Activated T-cell treated with anti-CD3 and anti-CD28 coated beads, Interleukin-2, amount 50 U/mL, for 48 hours (primary cell): ENCODE measurements at places on chromosomes 11 and 22.

GRCh38 chr11:112968941-112969713, 7.9 kb downstream of the NCAM1 start:
- DNase-seq = no peak

DNA sequence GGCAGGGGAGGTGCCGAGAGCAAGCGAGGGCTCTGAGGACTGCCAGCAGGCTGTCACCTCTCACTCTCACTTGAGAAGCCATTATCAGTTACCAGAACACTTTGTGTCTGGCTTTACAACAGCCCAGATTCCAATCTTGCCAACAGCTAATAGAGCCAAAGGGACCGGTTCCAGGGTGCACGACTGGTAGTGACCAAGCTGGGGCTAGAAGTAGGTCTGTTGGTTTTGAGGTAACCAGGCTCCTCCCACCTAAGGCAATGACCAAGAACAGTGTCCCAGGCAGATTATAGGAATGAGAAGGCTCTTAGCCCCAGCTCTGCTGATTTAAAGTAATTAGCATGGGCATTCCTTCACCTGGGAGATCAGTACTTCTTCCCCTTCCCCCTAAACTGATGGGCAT, 7.2 kb upstream of the IL10RA start:
- DNase-seq = no peak

GRCh38 chr22:40118979-40119378, 58.7 kb upstream of the TNRC6B start:
- DNase-seq = no peak

GRCh38 chr11:112724496-112724790, 236.8 kb upstream of the NCAM1 start:
- no peak for DNase-seq
